ENCODE measurements at places on chromosomes 4 and X.
A peak's percentile ranks its signal among the peaks of the same experiment; 100 is the strongest.

GRCh38 chr4:24674279-24674678 lies 89.9 kb upstream of the DHX15 start:
- DNase-seq, result no peak

GRCh38 chrX:134484039-134484438 lies 24.1 kb downstream of the HPRT1 start:
- DNase-seq, result peak; percentile 52

DNA sequence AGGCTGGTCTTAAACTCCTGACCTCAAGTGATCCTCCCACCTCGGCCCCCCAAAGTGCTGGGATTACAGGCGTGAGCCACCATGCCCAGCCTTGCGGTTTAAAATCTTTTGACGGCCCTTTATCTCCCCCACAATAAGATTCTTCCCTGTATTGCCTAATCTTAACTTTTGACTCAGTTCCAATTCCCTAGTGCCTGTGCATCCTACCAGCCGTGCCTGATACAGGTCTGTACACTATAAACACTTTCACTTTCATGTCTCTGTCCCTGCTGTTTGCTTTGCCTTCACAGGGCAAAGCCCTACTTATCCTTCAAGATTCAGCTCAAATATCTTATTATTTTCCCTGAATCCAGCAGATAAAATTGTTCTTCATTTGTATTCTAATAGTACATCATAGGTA lies 74.6 kb downstream of the WDR44 start:
- DNase-seq, result no peak

- no peak for DNase-seq
Observed at GRCh38 chr4:94803181-94803580, 45.4 kb downstream of the BMPR1B start.

GRCh38 chr4:94715726-94716125 lies 42.0 kb upstream of the BMPR1B start:
- no peak for DNase-seq

GRCh38 chr4:138833974-138834373 lies 181.6 kb upstream of the NOCT start:
- DNase-seq, result no peak

- DNase-seq, result no peak
Observed at GRCh38 chrX:132461886-132462285, 27.0 kb downstream of the MBNL3 start.

DNA sequence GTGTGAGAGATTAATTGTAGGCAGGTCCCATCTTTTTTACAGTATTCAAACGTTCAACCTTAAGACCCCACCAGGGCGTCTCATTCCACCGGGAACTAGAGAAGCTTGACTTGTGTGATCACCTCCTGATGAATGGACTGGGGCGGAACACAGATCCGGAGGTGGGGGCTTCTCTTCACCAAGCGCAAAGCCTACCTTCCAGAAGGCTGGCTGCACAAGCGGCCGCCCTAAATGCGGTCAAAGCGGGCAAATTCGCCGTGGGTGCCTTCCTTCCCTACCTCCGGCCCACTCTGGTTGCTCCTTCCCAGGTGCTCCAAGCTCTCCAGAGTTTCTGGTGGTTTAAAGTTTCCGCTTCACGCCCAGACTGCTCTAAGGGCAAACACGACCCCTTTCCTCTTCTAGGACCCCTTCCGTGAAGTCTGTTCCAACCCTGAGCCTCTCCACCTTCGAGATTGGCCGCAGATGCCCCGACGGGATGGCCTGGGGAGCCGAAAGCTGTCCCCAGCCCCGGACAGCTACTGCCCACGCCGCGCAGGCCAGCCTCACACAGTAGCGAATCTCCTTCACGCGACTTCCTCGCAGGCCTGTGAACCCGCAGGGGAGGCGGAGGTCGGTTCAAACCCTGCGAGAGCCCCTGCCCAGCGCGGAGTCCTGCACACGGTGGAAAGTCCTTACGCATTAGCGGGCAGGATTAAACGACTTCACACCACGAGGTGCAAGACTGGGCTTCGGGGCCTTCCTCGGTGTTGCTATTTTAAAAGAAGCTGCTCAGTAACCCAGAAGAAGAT lies 1.6 kb upstream of the WWC2 start:
- peak; percentile 29 for DNase-seq

GRCh38 chr4:54228546-54228945 lies 547 bp upstream of the PDGFRA start:
- no peak for DNase-seq

DNA sequence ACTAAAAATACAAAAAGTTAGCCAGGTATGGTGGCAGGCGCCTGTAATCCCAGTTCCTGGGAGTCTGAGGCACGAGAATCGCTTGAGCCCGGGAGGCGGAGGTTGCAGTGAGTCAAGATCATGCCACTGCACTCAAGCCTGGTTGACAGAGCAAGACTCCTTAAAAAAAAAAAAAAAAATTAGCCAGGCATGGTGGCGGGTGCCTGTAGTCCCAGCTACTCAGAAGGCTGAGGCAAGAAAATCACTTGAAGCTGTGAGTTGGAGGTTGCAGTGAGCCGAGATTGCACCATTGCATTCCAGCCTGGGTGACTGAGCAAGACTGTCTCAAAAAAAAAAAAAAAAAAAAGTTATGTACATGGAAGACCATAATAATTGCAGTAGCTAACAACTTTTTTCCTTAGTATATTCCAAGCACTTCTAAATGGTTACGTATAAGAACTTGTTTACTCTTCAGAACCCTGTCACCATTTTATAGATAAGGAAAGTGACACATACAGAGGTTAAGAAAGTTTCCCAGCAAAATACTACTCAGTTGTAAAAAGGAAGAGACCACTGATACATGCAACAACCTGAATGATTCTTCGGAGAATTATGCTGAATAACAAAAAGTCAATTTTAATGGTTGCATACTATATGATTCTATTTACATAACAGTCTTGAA lies 24.5 kb downstream of the RUFY3 start:
- DNase-seq, result no peak

- DNase-seq, result no peak
Observed at GRCh38 chr4:126582737-126583136, 1050.0 kb upstream of the INTU start.

DNA sequence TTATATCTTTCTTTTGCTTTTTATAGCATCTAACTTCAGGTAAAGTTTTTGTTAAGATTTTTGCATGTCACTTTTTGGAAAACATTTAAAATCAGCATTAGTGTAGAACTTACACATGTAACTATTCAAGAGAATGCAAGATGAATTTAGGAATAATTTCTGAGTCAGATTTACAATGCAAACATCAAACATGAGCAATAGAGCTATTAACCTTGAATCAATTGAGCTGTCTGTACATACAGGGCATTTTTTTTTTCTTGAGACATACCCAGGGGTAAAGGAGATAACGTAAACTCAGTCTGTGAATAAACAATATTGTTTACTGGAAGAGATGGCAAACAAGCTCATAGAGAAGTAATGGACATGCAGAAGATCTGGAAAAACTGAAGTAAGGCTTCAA lies 311.5 kb downstream of the IL1RAPL2 start:
- DNase-seq, result no peak

- no peak for DNase-seq
Observed at GRCh38 chr4:169335331-169335730, 64.6 kb upstream of the SH3RF1 start.

- DNase-seq, result no peak
Observed at GRCh38 chrX:119698845-119699244, 5.9 kb upstream of the SEPTIN6 start.

DNA sequence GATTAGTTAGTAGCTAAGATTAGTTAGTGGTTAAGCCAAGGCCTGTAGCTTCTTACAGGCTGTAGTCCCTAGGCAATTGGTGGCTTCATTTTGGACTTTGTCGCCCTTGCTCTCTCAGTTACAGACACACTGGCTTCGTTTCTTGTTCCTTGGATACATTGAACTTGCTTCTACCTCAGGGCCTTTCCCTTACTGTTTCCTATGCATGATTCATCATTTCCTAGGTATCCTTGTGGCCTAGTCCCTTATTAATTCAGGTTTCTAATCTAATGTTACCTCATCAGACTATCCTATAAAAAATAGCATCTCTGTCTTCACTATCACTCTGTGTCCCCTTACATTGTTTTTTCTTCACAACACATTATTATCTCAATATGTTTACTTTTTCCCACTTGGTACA lies 45.5 kb upstream of the LCORL start:
- DNase-seq, result no peak

- DNase-seq, result peak; percentile 66
Observed at GRCh38 chr4:1249731-1250526, 999 bp upstream of the CTBP1 start.

- no peak for DNase-seq
Observed at GRCh38 chrX:86946569-86946968, 571.0 kb upstream of the KLHL4 start.

DNA sequence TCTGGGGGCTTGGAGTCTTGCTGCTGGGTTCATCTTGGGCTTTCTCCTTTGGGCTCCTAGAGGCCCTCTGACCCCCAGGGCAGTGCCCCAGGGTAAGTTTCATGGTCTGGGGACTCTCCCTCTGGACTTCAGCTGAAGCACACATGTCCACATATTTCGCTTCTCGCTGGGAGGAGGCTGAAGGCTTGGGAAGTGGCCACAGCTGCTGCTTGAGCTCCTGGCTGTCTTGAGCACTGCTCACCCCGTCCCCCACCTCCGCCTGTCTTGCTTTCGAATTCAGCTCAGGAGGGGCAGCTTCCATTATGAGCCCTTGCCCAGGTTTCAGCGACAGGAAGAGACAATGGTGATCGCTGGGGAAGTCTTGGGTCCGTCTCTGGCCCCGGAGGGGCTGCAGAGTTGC lies 3.7 kb downstream of the C4orf54 start:
- no peak for DNase-seq

GRCh38 chr4:116066711-116067245 lies 953.4 kb upstream of the NDST4 start:
- no peak for DNase-seq

DNA sequence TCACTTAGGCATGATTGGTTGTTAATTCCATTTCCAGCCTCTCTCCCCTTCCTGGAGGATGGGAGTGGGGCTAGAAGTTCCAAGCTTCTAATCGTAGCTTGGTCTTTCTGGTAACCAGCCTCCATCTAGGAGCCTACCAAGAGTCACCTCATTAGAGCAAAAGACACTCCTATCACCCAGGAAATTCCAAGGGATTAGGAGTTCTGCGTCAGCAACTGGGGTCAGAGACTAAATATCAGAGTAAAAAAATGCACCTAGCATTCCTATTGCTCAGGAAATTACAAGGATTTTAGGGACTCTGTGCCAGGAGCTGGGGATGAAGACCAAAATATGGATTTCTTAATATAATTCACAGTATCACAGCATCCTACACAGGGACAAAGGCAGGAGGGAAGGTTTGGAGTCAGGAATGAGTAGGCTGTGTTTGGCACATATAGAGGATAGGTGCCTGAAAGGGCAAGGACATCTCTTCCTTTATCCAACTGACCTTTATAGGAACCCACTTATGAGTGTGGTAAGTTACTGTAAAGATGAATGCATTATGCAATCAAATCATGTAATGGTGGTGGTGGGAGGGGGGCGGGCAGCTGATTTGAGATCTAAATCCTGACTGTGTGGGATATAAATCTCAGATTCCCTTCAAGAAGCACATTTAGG lies 30.5 kb upstream of the LIMCH1 start:
- DNase-seq, result no peak

GRCh38 chr4:128159967-128160366 lies 98.9 kb downstream of the LARP1B start:
- DNase-seq, result no peak

GRCh38 chr4:127134490-127134889 lies 498.3 kb upstream of the INTU start:
- no peak for DNase-seq

DNA sequence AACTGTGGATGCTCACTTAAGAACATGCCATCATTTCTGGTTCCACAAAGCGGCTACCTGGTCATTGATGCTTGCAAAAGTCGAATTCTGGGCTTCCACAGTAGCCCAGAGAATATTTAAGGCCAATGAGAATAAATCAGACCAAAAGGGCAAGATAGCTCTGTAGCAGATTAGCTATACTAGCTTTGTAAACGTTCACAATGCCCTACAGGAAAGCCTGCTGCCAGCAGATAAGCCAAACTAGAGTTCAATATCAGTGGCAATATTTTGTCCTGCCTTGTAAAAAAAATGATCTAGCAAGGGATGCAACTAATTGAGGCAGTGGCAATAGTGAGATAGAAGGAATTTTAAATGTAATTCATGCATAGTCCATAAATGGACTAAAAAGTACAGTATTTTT lies 387.7 kb upstream of the TEX13C start:
- no peak for DNase-seq

DNA sequence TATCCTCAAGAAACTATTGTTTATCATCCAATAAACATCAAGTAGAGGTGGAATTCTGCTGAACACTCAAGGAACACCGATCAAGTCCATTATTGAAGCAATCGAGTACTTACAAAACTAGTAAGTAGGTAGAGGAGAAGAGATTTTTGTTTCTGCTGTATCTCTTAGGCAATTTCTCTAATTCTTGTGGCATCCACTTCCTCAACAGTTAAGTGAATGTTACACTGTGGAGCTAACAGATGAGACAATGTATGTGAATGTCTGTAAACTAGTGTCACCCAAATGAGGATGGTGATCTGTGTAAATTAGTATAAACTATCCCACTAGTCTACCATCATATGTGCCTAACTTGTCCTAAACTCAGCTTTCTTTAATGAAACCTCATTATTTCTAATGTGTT lies 261.6 kb downstream of the ARHGAP24 start:
- DNase-seq, result no peak

DNA sequence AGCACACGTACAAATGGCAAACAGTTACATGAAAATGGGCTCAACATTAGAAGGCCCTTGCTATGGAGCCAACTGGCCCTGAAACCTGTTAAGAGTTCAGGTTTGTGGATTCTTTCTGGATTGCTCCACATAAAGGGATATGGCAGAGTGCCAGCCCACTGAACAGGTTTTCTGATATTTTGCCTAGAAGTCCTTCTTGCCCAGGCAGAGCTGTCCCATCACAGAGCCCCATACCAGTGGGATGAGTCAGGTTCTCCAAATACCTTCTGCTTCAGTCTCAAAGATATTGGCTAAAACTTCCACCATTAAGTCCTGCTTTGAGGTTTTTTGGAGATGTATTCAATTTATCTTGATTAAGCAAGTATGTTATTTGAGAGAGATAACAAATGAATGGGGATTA lies 146.8 kb upstream of the IL1RAPL2 start:
- DNase-seq, result no peak

DNA sequence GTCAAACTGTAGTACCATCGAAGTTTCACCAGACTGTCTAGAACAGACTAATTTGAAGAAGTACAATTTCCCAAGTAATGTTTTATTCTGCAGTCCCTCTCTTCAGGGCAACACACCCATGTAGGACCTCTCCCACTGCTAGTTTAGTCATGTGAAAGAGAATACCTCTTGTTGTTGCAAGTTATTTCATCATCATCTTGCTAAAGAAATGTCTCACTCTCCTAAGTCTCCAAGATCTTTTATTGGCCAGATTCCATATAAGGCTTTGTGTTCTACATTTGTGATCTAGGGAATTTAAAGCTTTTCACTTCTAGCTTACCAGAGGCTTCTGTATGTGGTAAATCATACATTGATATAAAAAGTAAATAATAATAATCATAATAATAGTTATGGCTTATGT lies 745.3 kb upstream of the MAGEB2 start:
- DNase-seq, result no peak
